Cortex of kidney (tissue), 1 donor: ENCODE measurements at places on chromosomes 4 and X.

DNA sequence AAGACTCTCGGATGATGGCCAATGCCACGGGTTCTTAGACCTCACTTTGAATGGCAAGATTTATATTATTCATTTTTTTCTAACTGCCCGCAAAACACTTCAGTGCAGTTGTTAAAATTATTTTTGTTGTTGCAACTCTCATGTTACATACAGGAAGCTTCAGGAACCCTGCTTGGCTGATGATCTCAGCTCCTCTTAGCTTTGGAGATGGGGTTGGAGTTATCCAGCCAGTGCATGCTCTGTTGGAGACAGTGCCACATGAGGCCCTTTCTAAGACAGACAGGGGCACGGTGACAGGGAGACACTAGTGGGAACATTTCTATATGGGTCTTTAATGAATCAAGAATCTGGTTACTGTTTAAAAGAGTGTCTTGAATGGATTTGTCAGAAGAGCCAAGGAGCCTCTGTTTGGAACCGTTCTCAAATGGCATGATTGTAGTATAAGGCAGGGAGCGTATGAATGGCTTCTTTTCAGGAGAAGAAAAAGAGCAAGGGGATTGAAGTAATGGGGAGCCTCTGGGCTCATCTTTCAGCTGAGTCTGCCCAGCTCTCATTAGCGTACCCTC lies 61.9 kb upstream of the ENPP6 start:
- DNase-seq, result no peak

DNA sequence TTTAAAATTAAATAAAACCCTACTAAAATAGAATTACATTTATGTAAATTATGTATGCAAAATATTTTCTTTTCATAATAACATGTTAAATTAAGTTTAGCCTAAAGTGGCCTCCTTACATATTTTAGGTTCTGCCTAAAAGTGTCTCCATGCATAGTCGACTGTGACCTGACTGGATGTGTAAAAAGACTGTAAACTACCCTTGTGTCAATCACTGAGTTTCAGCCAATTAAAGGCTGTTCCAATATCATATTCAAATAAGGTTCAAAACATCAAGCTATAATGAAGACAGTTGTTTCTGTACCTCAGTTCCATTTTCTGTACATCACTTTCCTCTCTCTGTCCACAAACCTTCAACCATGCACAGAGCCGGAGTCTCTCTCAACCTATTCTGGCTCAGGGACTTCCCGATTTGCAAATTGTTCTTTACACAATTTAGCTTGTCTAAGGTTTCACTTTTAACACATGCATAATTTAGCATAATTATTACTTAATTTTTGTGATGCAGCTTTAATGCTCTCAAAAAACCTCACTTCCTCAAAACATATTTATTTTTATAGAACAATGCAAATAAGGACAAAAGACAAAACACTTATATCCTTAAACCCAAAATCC lies 60.1 kb downstream of the SH3RF1 start:
- no peak for DNase-seq

GRCh38 chr4:54063229-54063628 lies 1.2 kb downstream of the CHIC2 start:
- DNase-seq, result no peak

DNA sequence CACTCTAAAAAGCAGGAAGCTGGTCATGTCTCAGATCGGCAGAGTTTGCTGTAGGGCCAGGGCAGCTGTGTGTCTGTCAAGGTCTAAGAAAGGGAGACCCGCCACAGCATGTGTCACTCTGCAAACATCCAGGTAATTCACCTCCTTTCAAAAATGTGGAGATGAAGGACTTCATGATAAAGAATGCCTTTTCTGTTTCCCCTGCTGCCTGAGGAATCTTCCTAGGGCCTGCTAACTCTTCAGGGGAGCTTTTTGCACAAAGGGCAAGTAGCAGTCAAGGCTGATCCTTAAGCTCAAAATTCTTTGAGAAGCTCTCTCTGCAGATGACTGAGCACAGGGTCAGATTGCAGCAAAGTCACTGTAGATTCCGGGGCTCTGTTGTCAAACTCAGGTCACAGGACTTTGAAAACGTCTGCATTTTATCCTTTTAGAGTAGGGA lies 21.1 kb downstream of the RASL11B start:
- DNase-seq, result no peak

GRCh38 chr4:7007944-7008343 lies 35.2 kb upstream of the TADA2B start:
- DNase-seq, result no peak

GRCh38 chr4:101177154-101177553 lies 170.2 kb downstream of the PPP3CA start:
- no peak for DNase-seq

DNA sequence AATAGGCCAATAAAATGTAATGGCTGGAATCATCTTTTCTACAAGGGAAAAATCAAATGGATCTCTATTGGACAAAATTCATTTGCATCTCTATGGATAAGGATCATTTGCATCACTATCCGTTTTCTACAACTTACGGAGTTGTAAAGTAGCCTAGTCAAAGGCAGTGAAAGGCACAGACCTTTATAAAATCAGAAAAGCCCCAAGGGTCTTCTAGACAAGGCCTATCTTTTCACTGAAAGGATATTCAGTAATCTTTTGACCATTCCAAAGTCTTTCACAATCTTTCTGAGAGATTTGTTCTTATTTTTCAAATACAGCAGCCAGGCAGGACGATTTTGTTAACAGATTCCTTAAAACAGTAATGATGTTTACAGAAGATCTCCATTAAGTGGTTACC lies 119.5 kb upstream of the JADE1 start:
- DNase-seq, result no peak

DNA sequence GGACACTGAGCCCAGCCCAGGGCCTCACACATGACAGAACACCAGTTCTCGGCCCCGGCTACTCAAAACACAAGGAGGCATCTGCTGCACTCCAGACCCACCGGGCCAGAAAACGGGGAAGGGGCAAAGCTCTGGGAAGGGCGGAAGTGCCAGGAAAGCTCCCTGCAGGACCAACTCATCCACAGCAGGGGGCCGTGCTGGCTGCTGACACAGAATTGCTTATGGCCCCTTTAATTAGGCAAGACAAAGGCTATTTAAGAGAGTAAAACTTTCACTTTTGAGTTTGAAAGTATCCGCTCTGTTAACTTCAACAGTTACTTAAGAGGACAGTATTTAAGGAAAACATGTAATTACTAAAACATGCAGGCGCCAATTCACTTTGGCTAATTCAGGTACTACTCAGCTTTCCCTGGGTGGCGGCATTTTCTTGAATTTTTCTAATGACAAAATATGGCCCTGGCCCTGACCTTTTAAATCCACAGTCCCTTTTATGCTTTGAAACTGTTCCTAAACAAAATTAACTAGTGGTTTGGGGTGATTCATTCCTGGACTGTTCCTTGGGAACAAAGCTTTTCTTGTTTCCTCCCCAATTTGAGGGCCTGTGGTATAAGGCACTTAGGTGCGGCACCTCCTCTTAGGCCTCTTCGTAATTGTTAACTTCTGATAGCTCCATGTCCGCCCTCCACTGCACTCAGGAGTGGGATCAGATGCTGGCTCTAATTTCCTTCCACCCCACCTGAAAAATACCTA lies 40.4 kb downstream of the NSG1 start:
- DNase-seq, result no peak

DNA sequence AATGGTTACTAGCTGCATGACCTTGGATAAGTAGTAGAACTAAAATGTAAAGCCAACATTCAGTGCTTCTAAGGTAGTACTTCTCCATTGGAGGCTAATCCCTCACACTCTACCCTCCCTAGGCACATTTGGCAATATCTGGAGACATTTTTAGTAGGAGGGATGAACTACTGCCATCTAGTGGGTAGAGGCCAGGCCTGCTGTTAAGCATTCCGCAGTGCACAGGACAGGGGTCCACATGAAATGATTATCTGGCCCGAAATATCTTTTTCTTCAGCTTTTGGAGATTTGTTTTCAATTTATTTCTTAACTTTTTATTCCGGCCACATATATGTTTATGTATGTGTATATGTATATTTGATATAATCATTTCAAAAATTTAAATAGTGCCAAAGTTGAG lies 36.0 kb upstream of the SPANXC start:
- DNase-seq, result no peak

DNA sequence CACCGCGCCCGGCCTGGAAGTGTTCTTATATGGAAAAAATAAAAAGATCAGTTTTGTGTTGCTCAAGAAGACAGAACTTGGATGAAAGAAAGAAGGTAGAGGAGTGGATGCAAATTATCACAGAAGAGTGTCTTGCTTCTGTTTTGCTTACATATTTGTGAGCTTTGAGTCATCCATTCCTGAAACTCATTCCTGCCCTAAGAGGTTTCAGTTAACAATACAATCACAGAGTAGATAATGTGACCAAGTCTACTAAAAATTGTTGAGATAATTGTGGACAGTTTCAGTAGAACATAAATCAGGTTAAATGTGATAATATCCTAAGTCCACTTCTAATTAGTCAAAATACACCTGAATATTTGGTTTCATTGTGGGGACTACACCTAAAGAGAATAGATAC lies 26.4 kb upstream of the LRCH2 start:
- no peak for DNase-seq

GRCh38 chr4:52091801-52092200 lies 40.7 kb downstream of the SPATA18 start:
- DNase-seq, result no peak

DNA sequence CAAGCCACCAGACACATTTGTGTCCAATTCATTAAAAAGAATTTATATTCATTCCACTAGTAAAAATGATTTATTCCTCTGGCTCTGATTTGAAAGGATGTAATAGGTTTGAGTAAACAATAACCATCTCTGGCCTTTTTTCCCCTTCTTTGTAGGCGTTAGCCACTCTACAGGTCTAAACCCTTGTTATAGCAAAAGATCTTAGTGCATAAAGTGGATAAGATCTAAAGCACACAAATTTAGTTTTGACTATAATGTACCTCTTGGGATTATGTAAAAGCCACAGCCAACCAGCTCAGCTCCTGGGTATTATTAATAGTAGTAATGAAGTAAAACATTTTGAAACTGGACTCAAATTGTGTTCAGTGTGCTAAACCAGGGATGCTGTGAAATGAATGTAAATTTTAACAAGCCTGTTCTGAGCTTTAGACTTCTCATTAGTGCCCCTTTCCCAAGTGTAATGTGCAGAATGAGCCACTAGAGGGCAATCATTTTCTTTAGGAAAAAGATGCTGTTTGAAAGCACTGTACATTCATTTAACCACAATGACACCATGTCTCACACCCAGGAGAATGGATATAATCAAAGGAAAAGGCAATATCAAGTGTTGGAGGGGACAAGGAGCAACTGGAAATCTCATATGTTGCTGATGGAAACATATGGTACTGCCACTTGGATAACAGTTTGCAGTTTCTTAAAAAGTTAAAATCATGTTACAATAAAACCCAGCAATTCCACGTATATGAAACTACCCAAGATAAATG lies 69.7 kb downstream of the KLHL8 start:
- DNase-seq, result no peak
